ENCODE measurements at places on chromosomes 13 and 19.

- no peak overlapping the region for H3K27ac ChIP-seq
- H3K27me3 ChIP-seq: no peaks in the 10 kb centered on the region
- H3K4me3 ChIP-seq: no peak overlapping the region
- peak; percentile 61 for DNase-seq
- H3K36me3 ChIP-seq: no peaks in the 10 kb centered on the region
- no peaks in the 10 kb centered on the region for H3K4me1 ChIP-seq
Measured at GRCh38 chr19:35194012-35194984, 34.2 kb downstream of the FAM187B start.

- no peak overlapping the region for H3K4me3 ChIP-seq
- DNase-seq: no peak
- H3K4me1 ChIP-seq: no peaks in the 10 kb centered on the region
- no peak overlapping the region for H3K27ac ChIP-seq
Measured at GRCh38 chr19:41689993-41690800, 2.1 kb upstream of the CEACAM7 start.

DNA sequence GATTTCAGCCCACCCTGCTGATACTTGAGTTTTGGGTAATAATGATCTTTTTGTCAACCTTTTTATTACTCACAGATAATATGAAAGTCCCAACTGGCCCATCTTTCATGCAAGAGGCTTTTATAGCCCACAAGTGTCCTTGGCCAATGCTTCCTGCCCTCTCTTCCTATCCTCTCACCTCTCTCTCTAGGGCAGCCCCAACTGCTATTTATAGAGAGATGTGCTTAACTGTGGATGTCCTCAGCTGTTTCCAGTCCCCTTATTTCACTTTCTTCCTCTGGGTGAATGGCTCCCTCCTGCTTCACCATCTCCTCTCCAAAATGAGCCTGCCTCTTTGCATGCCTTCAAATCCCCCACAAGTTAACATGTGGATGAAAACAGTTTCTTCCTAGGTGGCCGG, 27.4 kb downstream of the ARHGEF7 start:
- no peak overlapping the region for H3K27ac ChIP-seq
- DNase-seq: no peak
- no peak overlapping the region for H3K4me3 ChIP-seq

DNA sequence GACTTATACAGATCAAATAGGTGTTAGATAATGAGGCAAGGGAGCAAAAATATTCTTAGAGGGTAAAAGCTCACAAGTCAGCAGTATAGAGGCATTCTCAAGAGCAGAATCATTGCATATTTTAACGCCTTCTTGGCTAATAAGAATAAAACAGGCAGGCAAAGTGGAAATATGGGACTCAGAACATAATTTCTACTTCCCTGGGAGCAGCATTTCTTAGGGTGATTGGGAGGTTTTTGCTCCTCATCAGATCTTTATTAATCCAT, 39.6 kb downstream of the LHFPL6 start:
- no peak overlapping the region for H3K4me3 ChIP-seq
- H3K27me3 ChIP-seq: no peaks in the 10 kb centered on the region
- H3K4me1 ChIP-seq: peaks cover 46% of the 10 kb centered on the region

GRCh38 chr19:46766569-46767317, 20.5 kb upstream of the STRN4 start:
- peak; percentile 83 for DNase-seq
- H3K4me3 ChIP-seq: no peak overlapping the region
- no peaks in the 10 kb centered on the region for H3K27me3 ChIP-seq
- H3K36me3 ChIP-seq: no peaks in the 10 kb centered on the region
- no peaks in the 10 kb centered on the region for H3K4me1 ChIP-seq

DNA sequence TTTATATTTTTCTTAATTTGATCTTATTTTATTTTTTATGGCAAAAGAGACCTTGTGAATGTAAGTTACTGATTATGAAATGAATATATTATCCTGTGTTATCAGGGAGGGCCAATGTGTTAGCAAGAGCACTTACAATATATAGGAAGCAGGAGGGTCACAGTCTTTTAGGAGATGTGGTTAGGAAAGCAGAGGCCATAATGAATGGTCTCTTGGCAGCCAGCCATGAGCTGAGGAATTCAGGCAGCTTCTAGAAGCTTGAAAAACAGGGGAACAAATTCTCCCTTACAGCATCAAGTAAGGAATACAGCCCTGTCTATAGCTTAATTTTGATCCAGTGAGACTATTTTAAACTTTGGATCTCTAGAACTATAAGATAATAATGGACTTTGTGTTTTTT, 2374.6 kb downstream of the PCDH9 start:
- H3K36me3 ChIP-seq: no peaks in the 10 kb centered on the region
- no peaks in the 10 kb centered on the region for H3K27me3 ChIP-seq
- no peaks in the 10 kb centered on the region for H3K4me1 ChIP-seq
- H3K27ac ChIP-seq: no peak overlapping the region
- DNase-seq: no peak

- peaks cover 6% of the 10 kb centered on the region for H3K4me1 ChIP-seq
- peak; percentile 99 for DNase-seq
- no peak overlapping the region for H3K4me3 ChIP-seq
- no peaks in the 10 kb centered on the region for H3K27me3 ChIP-seq
Measured at GRCh38 chr19:4506449-4507149, 11.7 kb downstream of the PLIN4 start.

DNA sequence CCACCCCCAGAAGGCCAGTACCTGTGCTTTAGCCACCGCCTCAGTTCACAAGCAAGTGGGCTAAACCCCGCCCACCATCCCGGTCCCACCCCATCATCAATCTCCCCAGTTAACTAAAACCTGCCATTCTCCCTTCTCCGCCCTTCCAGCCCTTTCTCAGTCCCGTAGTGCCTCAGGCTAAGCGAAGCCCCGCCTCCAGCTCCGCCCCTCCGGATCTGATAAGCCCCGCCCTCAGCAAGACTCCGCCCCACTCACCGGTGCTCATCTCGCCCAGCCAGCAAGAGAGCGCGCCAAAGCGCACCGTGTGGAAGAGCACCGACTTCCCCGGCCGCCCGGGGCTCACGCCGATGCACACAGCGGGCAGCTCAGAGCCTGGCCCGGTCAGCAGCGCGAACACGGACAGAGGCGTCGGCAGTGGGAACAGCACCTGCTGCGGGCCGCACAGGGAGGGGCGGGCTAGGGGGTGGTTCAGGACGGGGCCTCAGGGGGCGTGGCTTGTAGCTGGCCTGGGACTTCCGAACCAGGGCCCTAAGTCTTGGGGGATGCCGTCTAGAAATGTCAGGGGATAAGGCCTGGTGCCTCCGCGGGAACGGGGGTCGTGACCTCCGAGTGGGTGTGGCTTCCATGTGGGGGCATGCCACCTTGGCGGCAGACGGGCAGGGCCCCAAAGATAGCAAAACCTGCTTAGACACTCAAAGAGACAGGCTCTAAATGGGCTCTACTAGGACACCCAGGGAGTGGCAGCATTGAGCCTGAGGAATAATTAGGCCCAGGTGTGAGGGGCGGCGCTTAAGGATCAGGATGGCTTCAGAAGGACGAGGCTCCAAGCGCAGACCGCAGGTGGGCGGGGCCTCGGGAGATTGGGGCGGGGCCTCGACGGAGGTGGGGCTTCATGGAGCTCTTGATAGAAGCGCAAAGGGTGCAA, 21.4 kb downstream of the MAP4K1 start:
- no peaks in the 10 kb centered on the region for H3K4me1 ChIP-seq
- no peaks in the 10 kb centered on the region for H3K36me3 ChIP-seq
- no peaks in the 10 kb centered on the region for H3K27me3 ChIP-seq
- H3K27ac ChIP-seq: no peak overlapping the region

- peak within 1 kb of the TSS; percentile 99 for H3K27ac ChIP-seq
- H3K4me1 ChIP-seq: peaks cover 32% of the 10 kb centered on the region
- peak within 1 kb of the TSS; percentile 85 for H3K4me3 ChIP-seq
- no peaks in the 10 kb centered on the region for H3K36me3 ChIP-seq
Measured at GRCh38 chr13:74134221-74134776, at the start of gene KLF12. Gene KLF12 (minus strand): TSS chr13:74134404.

- no peaks in the 10 kb centered on the region for H3K36me3 ChIP-seq
- H3K4me1 ChIP-seq: no peaks in the 10 kb centered on the region
- H3K27me3 ChIP-seq: no peaks in the 10 kb centered on the region
- H3K27ac ChIP-seq: no peak overlapping the region
Measured at GRCh38 chr13:89199138-89199537, 1528.0 kb downstream of the SLITRK5 start.

GRCh38 chr13:29855009-29855408, 4.6 kb upstream of the UBL3 start:
- H3K36me3 ChIP-seq: no peaks in the 10 kb centered on the region
- H3K27ac ChIP-seq: no peak overlapping the region
- DNase-seq: no peak
- peaks cover 35% of the 10 kb centered on the region for H3K4me1 ChIP-seq

Measured in osteoblast (primary cell).